ENCODE measurements at places on chromosomes 3 and 15.
A peak's percentile ranks its signal among the peaks of the same experiment; 100 is the strongest.

GRCh38 chr3:42515391-42515916 lies 13.0 kb downstream of the VIPR1 start:
- no peak overlapping the region for H3K4me3 ChIP-seq
- no peaks in the 10 kb centered on the region for H3K36me3 ChIP-seq
- no peak overlapping the region for H3K27ac ChIP-seq

- H3K4me1 ChIP-seq, result peaks cover 15% of the 10 kb centered on the region
- no peak for DNase-seq
- H3K36me3 ChIP-seq, result no peaks in the 10 kb centered on the region
- no peak overlapping the region for H3K27ac ChIP-seq
These were observed 22.5 kb upstream of the ROPN1 start for GRCh38 chr3:124014366-124014942.

- peak; percentile 15 for DNase-seq
- H3K4me3 ChIP-seq, result no peak overlapping the region
- H3K36me3 ChIP-seq, result no peaks in the 10 kb centered on the region
- no peaks in the 10 kb centered on the region for H3K27me3 ChIP-seq
These were observed 8.4 kb upstream of the SNRPA1 start for GRCh38 chr15:101303408-101303807.

GRCh38 chr3:85939074-85939482 lies 980.3 kb downstream of the CADM2 start:
- peaks cover 4% of the 10 kb centered on the region for H3K4me1 ChIP-seq
- H3K4me3 ChIP-seq, result no peak overlapping the region
- no peaks in the 10 kb centered on the region for H3K27me3 ChIP-seq
- no peak for DNase-seq
- H3K27ac ChIP-seq, result no peak overlapping the region

DNA sequence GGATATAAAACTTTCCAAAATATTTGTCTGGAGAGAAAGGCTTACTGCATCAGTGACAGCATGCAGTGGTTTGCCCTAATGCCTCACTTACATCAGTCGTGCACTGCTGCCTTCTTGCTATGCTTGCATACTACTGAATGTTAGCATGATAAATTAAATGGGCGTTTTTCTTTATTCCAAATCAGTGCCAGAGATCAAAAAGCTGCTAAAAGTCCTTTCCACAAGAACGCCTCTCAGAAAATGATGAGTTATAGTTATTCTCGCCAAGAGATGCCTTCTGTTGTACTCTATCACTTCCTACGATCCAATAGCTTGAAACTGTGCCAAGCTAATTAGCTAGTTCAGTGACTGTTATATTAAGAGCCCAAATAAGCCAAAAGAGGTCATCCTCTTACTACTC lies 345.8 kb upstream of the ROBO2 start:
- no peak overlapping the region for H3K27ac ChIP-seq
- H3K4me1 ChIP-seq, result no peaks in the 10 kb centered on the region
- no peak overlapping the region for H3K4me3 ChIP-seq
